Neural crest cell (in vitro differentiated cells): ENCODE measurements at places on chromosomes 4 and X. TPM values are rescaled to one million over a fixed set of nuclear protein-coding genes. Genes with fewer than 3 reads are reported as not detected.

DNA sequence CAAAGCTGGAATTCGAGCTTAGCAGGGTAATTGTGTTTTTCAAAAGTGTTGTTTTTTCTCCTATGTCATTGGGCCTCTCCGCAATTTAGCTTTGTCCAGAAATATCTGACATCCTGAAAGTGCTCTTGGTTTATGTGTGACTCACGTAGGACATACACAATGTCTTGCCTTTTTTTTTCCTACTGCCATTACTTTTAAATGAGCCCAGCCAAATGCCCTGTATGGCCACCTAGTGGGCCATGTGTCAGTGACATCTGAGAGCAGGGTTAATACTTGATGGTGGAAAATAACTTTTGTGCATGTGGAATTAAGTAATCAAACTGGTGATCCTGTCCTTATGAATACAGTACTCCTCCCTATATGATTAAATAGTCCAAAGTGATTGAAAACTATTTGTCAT lies 1411.1 kb upstream of the TENM3 start:
- DNase-seq: no peak

Gene TGIF2LX
- total RNA-seq: not detected in 2 replicates

DNA sequence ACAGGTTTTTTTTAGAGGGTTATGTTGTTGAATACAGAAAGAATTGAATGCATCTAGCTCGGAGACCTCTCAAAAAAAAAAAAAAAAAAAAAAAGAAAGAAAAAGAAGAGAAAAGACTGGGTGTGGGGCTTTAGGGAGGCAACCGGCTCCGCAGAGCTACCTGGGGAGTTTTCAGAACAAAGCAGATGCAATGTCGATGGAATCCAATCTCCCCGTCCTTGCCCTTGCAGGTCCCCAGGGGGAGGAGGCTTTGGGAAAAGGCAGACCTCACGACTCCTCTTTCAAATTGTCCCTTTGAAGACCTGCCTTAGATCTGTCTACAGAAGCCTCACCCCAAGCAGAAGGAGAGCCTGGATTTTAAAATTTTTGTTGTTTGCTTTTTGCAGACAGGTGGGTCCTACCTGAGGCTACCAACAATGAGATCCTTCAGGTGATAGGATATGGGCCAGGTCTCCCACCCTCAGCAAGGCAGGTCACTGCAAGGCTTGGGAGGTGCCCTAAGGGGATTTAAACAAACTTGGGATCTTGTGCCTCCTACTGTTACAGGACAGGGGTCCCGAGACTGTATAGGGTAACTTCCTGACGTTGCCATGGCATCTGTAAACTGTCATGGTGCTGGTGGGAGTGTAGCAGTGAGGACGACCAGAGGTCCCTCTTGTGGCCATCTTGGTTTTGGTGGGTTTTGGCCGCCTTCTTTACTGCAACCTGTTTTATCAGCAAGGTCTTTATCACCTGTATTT lies 75.2 kb upstream of the PRKX start:
- no peak for DNase-seq

- DNase-seq: peak; percentile 22
These were observed 133.1 kb downstream of the AKAP4 start for GRCh38 chrX:50067435-50068284.

DNA sequence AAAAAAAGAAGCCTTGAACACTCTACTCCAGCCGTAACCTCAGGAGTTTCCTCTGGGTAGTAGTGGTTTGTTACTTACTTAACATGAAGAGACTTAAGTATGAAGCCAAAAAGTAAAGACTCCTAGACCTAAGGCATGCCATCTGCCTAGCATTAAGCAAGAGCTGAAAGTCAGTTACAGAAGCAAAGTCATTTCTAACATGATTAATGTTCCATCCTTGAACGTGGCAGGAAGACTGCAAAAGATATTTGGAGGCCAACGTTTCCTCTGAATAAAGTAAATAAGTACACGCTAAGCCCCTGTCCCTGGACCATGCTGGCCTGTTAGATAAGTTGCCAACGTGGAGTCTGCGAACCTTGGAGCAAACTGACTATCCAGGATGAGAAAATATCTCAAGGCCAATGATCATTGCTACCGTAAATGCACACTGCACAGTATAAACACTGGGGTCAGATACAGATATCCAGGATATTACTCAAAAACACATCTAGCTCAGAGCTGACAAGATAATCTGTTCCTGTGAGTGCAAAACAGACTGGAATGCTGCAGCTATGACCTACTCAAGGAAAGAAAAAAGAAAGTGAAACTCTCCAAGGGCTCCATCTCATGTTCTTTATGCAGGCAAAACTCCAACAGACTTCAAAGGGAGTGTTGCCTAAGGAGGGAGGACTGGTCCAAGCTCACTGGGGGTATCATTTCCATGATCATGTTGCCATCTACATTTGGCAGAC lies 255.8 kb downstream of the COL25A1 start:
- DNase-seq: no peak

- no peak for DNase-seq
These were observed 24.8 kb downstream of the EVC2 start for GRCh38 chr4:5683566-5683965.

DNA sequence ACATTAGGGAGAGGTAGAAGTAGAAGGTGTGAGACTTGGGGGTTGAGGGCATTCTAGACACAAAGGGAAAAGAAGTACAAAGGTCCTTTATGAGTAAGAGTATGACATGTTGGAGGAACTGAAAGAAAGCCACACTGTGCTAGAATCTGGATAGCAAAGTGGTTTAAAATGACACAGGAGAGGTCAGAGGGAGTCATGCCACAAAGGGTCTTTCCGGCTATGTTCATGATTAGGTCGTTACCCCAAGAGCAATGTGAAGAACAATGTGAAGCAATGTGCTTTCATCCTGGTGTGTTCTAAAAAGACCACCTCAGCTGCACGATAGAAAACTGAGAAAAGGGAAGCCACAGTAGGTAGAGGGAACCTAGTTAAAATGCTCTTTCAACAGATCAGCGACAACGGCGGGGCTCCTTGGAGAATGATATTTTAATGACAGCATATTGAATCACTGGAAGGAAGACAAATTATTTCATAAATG lies 29.2 kb downstream of the SMIM14 start:
- DNase-seq: no peak

GRCh38 chr4:28248269-28248668 lies 1387.6 kb downstream of the STIM2 start:
- no peak for DNase-seq

DNA sequence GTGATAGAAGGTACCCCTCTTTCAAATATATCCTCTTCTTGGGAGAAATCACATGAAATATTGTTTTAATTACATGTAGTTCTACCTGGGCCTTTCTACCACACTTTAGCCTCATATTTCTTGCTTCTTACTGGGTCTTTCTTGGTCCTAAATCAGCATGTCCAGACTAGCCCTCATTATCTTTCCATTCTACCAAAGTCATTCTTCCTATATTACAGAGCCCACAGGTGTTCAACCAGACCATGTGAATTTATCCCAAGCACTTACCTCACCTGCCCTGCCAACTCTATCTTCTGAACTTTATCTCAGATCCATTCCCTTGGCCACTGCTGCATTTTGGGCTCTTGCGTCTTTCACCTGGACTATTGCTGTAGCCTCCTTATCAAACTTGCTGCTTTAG lies 11.8 kb upstream of the SOWAHB start:
- no peak for DNase-seq

Gene PRKG2
- total RNA-seq: 0.77 and 0.86 TPM in 2 replicates

DNA sequence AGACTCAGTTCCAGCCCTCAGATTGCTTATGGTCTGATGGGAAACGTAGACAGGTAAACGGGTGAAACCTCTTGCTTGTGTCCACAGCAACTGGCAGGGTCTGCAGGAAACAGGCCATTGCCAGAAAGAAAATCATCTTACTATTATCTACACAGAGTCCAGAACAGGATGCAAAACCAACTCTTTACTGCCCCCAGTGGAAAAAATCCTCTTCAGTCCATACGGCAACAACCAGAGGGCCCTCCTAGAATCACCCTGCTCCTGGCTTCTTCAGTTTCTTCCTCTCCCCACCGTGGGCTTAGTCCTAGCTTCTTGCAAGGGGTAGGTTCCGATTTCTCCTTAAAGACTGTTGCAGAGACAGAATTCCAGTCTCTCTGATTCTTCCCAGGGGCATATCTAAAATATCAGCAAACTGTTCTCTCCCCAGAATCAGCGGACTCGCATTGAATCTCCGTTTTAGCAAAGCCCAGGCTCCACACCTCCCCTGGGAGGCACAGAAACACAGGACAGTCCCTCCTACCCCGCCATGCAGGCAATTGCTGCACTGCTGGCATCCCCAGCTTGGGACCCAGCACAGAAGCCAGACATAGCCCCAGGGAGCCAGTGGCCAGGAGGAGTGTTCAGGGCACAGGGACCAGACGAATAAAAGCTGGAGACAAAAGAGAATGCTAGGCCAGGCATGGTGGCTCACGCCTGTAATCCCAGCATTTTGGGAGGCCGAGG lies 41.0 kb upstream of the SH3RF1 start:
- peak; percentile 14 for DNase-seq

DNA sequence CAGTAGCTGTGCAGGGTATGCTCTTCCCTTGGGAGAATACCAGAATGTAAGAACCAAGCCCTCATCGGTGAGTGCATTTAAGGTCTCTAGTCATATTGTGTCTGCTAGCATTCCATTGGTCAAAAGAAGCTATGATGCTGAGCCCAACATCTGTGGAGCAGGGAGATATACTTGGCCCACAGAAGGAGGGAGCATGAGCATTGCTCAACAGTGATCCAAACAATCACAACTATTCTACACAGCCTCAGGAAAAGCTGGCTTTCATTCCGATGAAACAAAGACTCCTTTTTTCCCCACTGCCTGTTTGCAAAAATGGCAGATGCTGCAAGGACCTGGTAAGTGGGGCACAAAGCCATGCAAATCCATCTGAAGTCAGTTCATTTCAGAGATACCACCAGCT lies 80.6 kb upstream of the DHX15 start:
- no peak for DNase-seq

Gene DAPP1
- total RNA-seq: not detected in 2 replicates

GRCh38 chr4:14184265-14184664 lies 556.7 kb upstream of the BOD1L1 start:
- DNase-seq: no peak

Gene DACH2
- 1.0 and 1.2 TPM in 2 replicates for total RNA-seq

Gene NAA10
- total RNA-seq: 116 and 124 TPM in 2 replicates

Gene TMEM192
- total RNA-seq: 14.3 and 15.1 TPM in 2 replicates

DNA sequence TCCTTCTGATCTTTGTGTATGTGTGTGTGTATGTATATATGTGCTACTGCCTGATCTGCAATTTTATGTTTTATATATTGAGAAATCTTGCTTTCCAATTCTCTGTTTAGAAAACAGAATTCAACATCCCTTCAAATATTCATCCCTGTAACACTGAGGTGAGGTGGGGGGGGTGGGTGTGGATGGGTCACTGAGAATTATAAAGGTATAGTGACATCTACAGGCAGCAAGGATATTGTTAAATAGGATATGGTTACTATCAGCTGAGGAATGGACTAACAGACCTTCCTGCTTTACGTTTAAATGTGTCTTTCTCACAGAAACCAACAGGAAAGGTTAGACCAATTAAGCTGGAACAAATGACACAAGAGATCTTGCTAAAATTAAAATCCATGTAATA lies 19.0 kb upstream of the MAGEB2 start:
- no peak for DNase-seq

DNA sequence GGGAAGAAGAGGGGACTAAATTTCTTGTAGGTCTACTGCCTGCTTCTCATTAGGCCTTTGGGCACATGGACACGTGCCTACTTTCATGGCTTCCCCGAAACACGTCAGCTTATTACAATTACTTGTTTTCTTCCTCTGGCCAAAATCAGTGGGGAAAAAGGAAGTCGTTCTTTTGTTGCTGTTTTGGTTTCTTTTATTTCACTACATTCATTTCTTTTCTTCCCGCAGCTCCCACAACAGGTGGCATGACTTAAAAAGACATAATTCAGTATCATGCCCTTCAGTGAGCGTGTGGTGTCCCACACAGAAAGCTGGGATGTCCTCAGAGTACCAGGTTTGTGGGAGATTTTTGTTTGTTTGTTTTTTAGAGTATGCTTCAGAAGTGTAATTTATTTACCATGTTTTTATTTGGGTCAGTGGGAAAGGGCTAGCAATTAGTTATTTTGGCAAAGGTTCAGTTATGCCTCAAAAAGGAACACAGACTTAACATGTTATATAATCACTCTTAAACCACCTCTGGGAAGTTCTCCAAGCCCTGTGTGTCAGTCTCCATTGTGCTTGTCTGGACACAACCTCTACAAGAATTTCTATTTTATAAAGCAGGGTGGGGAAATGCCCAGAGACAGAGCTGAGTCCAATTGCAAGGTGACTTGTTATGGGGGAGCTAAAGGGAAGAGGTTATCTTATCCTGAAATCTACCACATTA lies 44.2 kb upstream of the SPRY1 start:
- DNase-seq: no peak

Gene SERTM2
- total RNA-seq: 0.11 TPM in 1 of 2 replicates, not detected in the other

DNA sequence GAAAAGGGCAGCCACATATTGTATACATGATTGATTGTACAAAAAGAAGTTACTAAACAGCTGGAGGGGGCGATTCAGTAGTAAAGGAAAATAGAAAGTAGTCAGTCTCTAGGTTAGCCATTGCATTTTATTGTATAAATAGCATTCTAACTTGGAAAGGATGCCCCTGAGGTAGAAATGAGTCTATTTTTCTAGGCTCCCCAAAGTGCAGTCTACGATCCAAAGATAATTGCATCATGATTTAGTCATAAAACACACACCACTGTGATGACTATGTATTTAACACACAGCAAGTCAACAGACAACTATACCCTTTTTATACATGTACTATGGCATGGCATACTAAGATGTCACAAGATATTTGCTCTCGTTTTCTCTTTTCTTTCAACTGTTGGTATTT lies 204.9 kb downstream of the APBB2 start:
- DNase-seq: no peak

DNA sequence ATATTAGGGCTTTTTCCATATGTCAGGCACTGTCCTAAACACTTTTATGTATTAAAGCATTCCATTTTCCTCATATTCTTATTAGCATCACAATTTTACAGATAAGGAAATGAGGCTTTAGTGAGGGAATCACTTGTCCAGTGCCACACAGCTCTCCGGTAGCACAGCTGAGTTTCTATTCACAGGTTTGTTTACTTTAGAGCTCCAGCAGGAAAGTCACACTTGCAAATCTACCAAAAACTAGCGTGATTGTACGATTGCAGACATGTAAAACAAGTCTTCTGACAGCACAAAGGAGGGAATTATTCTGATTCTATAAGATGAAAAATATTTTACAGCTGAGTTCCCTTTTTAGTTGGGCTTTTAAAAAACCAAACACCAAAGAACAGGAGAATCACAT lies 472.1 kb downstream of the TMA16 start:
- DNase-seq: no peak

Gene KLHL8
- 18.6 and 18.9 TPM in 2 replicates for total RNA-seq

- DNase-seq: no peak
These were observed 64.7 kb downstream of the IL13RA2 start for GRCh38 chrX:114952696-114953095.

Gene PRDX4
- total RNA-seq: 168 and 171 TPM in 2 replicates

Gene F8A1
- total RNA-seq: 12.7 and 13.0 TPM in 2 replicates

DNA sequence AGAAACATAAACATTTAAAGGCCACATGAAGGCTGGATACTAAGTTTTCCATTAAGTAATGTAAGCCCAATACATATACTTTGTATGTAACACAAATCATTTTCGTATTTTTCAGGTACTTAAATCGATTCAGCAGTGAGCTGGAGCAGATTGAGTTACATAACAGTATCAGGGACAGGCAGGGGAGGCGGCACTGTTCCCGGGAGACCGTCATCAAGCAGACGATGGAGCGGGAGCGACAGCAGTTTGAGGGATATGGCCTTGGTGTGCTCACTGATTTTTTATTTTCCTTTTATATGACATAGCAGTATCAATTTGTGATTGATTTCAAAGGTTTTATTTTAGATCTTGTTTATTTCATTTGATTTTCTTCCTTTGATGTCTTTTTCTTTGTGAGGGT lies 20.7 kb downstream of the TMA16 start:
- no peak for DNase-seq

Gene PAGE5
- total RNA-seq: not detected in 2 replicates

GRCh38 chr4:1357356-1358248 lies 10.6 kb downstream of the UVSSA start:
- DNase-seq: no peak
